Activated T-helper 1 cell treated with anti-CD3 and anti-CD28 coated beads, Interleukin-12 subunit alpha, Interleukin-12 subunit beta, Interleukin-2, Interleukin-4 antibody, amounts not matched to agents 30 ng/mL and 10 ng/mL and 1 ng/mL, durations not matched to agents 14 hours and 24 hours and 36 hours (primary cell): ENCODE measurements at places on chromosomes 7 and 10. TPM values are rescaled to one million over a fixed set of nuclear protein-coding genes. Genes with fewer than 3 reads are reported as not detected.

LIPM gene
- not detected in 2 replicates for total RNA-seq

SGCE gene
- total RNA-seq, result 0.42 TPM in 1 of 2 replicates, not detected in the other

GRCh38 chr10:86659161-86659691, 4.9 kb downstream of the OPN4 start:
- no peaks in the 10 kb centered on the region for H3K27me3 ChIP-seq
- H3K27ac ChIP-seq, result no peak overlapping the region
- H3K4me1 ChIP-seq, result no peaks in the 10 kb centered on the region
- H3K36me3 ChIP-seq, result no peaks in the 10 kb centered on the region
- DNase-seq, result no peak
- H3K4me3 ChIP-seq, result no peak overlapping the region

DNA sequence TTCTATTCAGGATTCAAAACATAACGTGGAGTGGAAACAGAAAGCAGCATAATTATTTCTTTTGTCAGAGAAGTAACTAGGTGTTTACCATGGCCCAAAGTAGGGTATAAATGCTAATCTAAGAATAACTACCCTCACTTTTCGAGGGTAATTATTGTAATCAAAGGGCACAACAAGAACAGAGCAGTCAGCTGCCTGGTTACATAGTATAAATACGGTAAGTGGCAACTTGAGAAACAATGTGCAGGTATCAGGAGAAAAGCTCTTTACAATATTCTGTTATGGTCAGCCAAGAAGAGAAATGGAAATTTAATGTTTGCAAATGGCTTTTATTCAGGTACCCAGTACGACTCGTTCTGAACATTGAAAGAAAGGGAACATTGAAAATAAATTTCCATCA, 242.0 kb upstream of the NPY start:
- H3K27ac ChIP-seq, result no peak overlapping the region
- no peaks in the 10 kb centered on the region for H3K36me3 ChIP-seq
- H3K27me3 ChIP-seq, result peaks cover 8% of the 10 kb centered on the region
- no peak overlapping the region for H3K4me3 ChIP-seq

PPP1R17 gene
- not detected in 2 replicates for total RNA-seq

NUPR2 gene
- not detected in 2 replicates for total RNA-seq

LIPA gene
- total RNA-seq, result 5.3 and 6.2 TPM in 2 replicates

GRCh38 chr10:33720161-33720560, 385.7 kb upstream of the NRP1 start:
- no peaks in the 10 kb centered on the region for H3K4me1 ChIP-seq
- H3K27ac ChIP-seq, result no peak overlapping the region

HTR7 gene
- total RNA-seq, result not detected in 2 replicates

ZP3 gene
- total RNA-seq, result 4.0 and 4.2 TPM in 2 replicates

DNA sequence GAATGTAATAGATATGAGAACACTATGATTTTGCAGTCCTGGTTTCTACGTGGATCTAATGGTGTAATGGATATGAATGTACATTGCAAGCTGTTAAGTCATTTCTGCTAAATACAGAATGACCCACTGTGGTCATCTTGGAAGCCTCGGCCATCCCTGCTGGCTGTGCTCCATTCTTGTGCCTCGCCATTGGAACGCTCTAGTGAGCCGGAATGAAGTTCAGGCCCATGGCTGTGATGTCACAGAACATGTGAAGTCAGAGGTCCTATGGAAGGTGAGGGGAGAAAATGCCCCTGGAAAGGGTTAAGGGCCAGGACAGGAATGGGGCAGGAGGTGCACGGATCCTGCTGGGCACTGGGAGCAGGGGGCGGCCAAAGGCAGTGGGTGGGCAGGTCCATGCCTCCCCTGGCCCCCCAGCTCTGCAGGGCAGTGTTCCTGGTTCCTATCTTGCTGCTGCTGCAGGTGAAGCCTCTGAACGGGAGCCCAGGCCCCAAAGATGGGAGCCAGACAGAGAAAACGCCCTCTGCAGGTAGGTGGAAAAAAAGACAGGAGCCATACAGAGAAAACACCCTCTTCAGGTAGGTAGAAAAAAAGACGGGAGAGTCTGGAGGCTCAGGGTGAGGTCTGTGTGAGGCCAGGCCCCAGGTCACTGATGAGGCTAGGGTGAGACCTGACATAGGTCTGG, at the start of gene LLCFC1:
LLCFC1 (plus strand) TSS at position 259 of the 685 bp plus-strand sequence; CDS start at position 397, 138 bp downstream.
- H3K27me3 ChIP-seq, result peaks cover 5% of the 10 kb centered on the region
- H3K4me3 ChIP-seq, result no peak within 1 kb of the TSS
- no peaks in the 10 kb centered on the region for H3K4me1 ChIP-seq

GRCh38 chr10:103852856-103853255, 2.5 kb downstream of the SH3PXD2A start:
- H3K4me3 ChIP-seq, result no peak overlapping the region
- H3K27ac ChIP-seq, result no peak overlapping the region
- no peaks in the 10 kb centered on the region for H3K36me3 ChIP-seq

GRCh38 chr10:22666287-22667092, 47.9 kb downstream of the PIP4K2A start:
- peaks cover 66% of the 10 kb centered on the region for H3K4me1 ChIP-seq
- no peaks in the 10 kb centered on the region for H3K27me3 ChIP-seq
- H3K4me3 ChIP-seq, result peak overlapping the region; percentile 74
- H3K36me3 ChIP-seq, result peaks cover 5% of the 10 kb centered on the region
- peak overlapping the region; percentile 85 for H3K27ac ChIP-seq

DNA sequence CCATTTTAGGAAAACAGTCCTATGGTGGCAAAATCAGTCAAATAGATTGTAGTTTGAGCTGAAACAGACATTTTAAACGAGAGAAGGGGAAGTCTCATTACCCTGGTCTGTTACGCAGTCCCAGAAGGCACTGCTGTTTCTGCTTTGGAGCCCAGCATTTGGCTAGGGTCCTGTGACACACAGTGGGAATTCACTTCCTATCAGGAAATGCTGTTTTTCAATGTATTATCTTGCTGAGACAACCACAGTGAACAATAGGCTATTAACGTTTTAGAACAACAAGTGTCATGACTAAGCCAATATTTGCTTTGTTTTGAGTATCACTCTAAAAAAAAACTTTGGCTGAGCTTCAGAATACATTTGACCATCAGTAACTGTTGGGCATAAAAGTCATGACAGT, 74.1 kb downstream of the ADD3 start:
- H3K27me3 ChIP-seq, result no peaks in the 10 kb centered on the region
- H3K36me3 ChIP-seq, result peaks cover 17% of the 10 kb centered on the region
- peaks cover 87% of the 10 kb centered on the region for H3K4me1 ChIP-seq
- peak overlapping the region; percentile 37 for H3K4me3 ChIP-seq
- DNase-seq, result no peak
- peak overlapping the region; percentile 71 for H3K27ac ChIP-seq

PITX3 gene
- 0.17 and 0.44 TPM in 2 replicates for total RNA-seq

PRSS37 gene
- total RNA-seq, result not detected in 2 replicates

DNA sequence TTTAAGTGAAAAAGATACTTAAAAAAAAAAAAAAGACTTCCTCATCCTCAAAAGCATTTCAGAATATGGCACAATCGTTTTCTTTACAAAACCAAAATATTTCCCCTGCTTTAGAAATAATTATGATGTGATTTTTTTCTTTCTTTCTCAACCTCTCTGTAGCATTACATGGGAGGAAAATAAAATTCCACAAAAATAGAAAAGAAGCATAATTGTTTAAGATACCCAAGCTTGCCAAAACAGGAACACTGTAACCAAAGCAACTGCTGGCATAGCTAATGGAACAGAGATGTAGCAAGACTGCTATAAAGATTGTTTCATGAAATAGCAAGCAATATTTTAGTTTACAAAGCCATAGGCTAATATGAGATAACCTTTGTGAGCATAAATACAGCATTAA, 75.6 kb upstream of the GPR22 start:
- H3K4me1 ChIP-seq, result no peaks in the 10 kb centered on the region
- DNase-seq, result no peak
- peaks cover 1% of the 10 kb centered on the region for H3K36me3 ChIP-seq

- no peak overlapping the region for H3K27ac ChIP-seq
- H3K4me3 ChIP-seq, result no peak overlapping the region
- no peak for DNase-seq
- H3K36me3 ChIP-seq, result no peaks in the 10 kb centered on the region
Observed at GRCh38 chr10:133189726-133190125, 29.7 kb downstream of the KNDC1 start.
